ENCODE measurements at places on chromosomes 7 and 10.

DNA sequence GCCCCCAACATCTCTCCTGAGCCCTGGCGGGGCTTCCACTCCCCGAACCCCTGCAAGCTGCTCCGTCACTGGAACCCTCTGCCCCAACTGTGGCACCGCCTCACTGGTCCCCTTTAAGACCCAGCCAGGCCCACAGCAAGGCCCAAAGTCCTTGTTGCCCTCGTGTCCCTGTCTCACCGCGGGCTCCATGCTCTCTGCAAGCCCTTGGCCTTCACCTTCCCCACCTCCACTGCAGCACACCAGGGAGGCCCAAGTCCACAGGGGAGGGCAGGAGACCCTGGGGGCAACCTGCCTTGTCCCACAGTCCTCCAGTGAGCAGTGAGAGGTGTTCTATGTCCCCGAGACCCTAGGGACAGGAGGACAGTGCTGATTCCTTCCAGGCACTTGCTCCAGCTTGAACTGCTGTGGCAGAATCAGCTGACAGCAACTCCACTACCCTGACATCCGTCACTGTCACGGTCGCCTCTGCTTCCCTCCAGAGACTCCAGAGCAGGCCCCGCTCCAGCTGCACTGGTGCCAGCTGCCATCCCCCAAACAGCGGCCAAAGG is 105.3 kb downstream of the CYTH3 start:
- peak overlapping the region; percentile 13 for H3K4me3 ChIP-seq
- H3K36me3 ChIP-seq = peaks cover 63% of the 10 kb centered on the region
- H3K27me3 ChIP-seq = no peaks in the 10 kb centered on the region
- H3K27ac ChIP-seq = peak overlapping the region; percentile 74

DNA sequence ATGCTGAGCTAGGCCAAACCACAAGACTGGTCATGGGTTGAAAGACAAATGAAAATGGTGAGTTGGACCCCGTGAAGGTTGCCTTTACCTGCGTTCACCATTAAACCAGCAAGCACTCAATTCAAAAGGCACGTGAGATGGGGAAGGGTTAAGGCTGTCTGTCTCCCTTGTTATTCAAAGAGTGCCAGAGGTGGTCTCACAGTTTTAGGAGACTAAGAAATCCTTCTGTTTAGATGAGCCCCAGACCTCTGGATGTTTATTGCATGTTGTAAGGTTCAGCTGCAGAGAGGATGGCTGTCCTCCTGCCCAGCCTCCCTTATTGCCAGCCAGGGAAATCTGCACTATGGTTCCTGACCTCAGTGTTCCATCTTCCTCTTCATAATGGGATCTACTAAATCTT is 498.0 kb upstream of the CELF2 start:
- H3K36me3 ChIP-seq = no peaks in the 10 kb centered on the region
- no peak overlapping the region for H3K27ac ChIP-seq
- no peak for DNase-seq
- no peaks in the 10 kb centered on the region for H3K27me3 ChIP-seq
- peaks cover 4% of the 10 kb centered on the region for H3K4me1 ChIP-seq

GRCh38 chr10:33137356-33138005 is 179.5 kb upstream of the ITGB1 start:
- H3K27ac ChIP-seq = no peak overlapping the region
- no peak for DNase-seq
- peaks cover 12% of the 10 kb centered on the region for H3K4me1 ChIP-seq
- peaks cover 14% of the 10 kb centered on the region for H3K27me3 ChIP-seq
- no peak overlapping the region for H3K4me3 ChIP-seq

DNA sequence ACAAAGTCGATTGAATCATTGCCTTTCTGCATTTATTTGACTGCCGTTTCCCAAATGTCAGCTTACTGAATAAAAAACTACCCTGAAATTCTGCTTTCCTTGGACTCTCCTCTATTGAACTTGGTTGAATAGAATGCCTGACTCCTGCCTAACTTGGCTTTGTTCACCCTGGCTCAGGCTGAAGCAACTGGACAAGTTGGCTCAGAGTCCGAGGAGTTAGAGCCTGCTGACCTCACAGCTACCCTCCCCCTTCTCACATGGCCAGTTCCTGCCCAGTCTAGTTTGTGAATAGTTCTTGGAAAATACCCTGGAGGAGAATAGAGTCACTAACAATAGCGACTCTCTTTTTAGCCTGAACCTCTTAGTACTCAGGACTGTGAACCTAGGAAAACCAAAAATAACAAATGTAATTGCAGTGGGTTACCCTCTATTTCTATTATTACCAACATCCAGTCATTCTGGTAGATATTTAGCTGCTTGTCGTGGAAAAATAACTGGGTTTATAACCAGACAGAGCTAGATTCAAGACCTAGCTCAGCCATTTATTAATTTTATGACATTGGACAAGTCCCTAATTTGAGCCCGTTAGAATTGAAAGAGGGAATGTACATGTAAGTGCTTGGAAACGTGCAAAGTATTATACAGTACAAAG is 17.3 kb upstream of the NRBF2 start:
- H3K27ac ChIP-seq = peak overlapping the region; percentile 81
- peaks cover 27% of the 10 kb centered on the region for H3K4me1 ChIP-seq
- peak overlapping the region; percentile 4 for H3K4me3 ChIP-seq
- peak; percentile 77 for DNase-seq
- H3K27me3 ChIP-seq = no peaks in the 10 kb centered on the region
- no peaks in the 10 kb centered on the region for H3K36me3 ChIP-seq

DNA sequence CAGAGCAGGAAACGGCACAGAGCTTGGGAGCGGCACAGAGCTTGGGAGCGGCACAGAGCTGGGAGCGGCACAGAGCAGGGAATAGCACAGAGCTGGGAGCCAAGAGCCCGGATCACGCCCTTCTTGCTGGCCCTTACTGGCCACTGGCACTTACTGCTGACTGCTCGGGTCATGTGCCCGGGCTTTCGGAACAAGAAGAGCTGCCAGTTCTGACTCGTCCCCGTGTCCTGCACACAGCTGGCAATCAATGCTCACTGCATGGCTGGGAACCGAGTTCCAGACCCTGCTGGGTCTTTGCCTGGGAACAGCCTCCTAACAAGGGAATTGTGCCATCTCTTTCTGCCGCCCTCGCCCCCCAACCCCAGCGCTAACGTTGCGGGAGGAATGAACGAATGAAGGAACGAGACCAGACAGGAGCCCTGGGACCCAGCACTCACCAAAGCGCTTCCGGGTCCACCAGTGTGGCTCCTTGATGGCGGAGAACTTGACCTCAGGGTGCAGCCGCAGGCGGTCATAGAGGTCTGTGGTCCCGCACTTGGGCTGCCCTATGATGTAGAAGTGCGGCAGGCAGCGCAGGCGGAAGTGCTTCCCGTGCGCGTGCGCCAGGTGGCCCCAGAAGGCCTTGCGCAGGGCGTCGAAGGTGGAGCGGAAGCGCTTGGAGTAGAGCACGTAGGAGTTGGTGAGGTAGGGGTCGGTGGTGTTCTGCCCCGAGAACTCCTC is 49.1 kb downstream of the CHST15 start:
- DNase-seq = no peak
- no peaks in the 10 kb centered on the region for H3K36me3 ChIP-seq
- peaks cover 7% of the 10 kb centered on the region for H3K27me3 ChIP-seq
- no peak overlapping the region for H3K27ac ChIP-seq
- H3K4me1 ChIP-seq = peaks cover 3% of the 10 kb centered on the region

- H3K36me3 ChIP-seq = no peaks in the 10 kb centered on the region
- DNase-seq = no peak
- H3K27ac ChIP-seq = no peak overlapping the region
- no peak overlapping the region for H3K4me3 ChIP-seq
- H3K4me1 ChIP-seq = no peaks in the 10 kb centered on the region
Observed at GRCh38 chr7:155323001-155323638, 25.4 kb downstream of the INSIG1 start.

- H3K36me3 ChIP-seq = no peaks in the 10 kb centered on the region
- H3K4me1 ChIP-seq = no peaks in the 10 kb centered on the region
- H3K27ac ChIP-seq = no peak overlapping the region
- DNase-seq = no peak
Observed at GRCh38 chr10:47366731-47367460, 17.2 kb downstream of the ZNF488 start.

GRCh38 chr10:34389801-34390200 is 425.3 kb downstream of the PARD3 start:
- no peak overlapping the region for H3K4me3 ChIP-seq
- H3K27me3 ChIP-seq = no peaks in the 10 kb centered on the region
- H3K27ac ChIP-seq = no peak overlapping the region

DNA sequence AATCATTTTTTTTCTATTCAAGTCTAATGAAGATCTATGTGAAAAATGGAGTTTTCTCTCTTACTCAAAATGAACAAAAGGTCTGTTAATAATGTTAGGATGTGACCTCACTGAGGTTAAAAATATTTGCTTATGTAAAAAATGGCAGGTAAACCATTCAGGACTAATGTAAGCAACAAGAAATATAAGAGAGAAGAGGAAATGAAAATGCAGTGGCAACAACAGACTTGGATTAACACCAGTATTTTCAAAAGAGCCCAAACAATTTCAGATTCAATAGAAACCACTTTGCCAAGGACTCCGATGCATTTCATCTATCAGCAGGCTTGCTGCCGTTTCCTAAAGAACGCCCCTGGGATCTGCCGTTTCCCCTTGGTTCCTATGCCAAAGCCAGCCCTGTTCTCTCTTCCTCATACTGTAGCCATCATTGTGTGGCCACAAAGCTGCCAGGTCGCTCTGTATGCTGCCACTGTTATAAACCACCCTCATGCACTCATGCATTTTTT is 66.4 kb downstream of the MTURN start:
- H3K4me3 ChIP-seq = no peak overlapping the region
- no peaks in the 10 kb centered on the region for H3K36me3 ChIP-seq
- peaks cover 5% of the 10 kb centered on the region for H3K4me1 ChIP-seq

DNA sequence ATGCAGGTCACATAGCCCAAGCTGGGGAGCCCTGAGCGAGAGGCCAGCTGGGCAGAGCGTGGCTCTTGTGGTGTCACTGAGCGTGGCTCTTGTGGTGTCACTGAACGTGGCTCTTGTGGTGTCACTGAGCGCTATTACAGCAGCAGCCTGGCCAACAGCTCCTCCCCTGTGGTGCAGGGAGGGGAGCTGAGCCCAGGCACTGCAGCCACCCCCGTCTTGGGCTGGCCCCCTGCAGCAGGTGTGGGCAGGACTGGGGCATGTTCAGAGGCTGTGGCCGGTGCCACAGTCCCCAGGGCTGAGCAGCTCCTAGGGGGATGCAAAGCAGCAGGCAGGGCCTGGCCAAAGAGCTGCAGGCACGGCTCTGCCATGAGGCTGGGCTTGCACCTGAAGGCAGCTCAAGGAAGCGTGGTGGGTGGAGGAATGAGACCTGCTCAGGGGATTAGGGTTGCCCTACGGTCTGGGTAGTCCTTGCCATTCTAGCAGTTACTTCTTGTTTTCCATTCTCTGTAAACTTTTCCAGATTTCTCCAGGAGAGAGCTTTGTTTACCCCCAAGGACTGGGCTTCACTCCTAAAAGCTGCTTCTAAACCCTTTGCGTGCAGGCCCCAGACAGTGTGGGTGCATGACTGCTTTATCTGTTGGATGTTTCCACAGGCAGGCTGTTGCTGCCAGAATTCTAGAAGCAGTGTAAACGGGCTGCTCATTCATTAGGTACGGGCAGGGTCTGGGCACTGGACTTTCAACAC is 29.2 kb downstream of the ZNF783 start:
- H3K27me3 ChIP-seq = no peaks in the 10 kb centered on the region
- H3K36me3 ChIP-seq = peaks cover 31% of the 10 kb centered on the region
- peaks cover 16% of the 10 kb centered on the region for H3K4me1 ChIP-seq

DNA sequence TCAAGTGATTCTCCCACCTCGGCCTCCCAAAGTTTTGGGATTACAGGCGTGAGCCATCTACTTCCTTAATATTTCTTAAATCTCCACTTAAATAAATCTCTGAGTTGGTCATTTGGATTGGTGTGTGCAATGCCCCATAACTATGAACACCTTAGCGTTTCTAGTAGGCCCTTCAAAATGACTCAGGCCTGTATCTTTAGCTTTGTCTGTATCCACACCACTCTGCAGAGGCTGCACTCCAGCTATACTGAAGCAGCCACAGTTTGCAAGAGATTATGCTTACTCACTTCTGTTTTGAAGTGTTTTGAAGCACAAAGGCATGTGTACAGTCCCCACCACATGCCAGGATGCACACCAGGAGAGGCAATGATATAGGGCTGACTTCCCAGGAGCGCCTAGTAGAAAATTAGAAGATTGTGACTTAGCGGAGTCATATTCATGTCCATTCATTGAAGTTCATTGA is 2.4 kb upstream of the ST7 start:
- no peaks in the 10 kb centered on the region for H3K27me3 ChIP-seq
- H3K27ac ChIP-seq = peak overlapping the region; percentile 100
- DNase-seq = no peak

All from left ventricle myocardium inferior (tissue), 1 donor.